Right renal pelvis (tissue), 4 donors: ENCODE measurements at places on chromosomes 2 and 18. TPM values are rescaled to one million over a fixed set of nuclear protein-coding genes. Genes with fewer than 3 reads are reported as not detected.

GRCh38 chr2:36486521-36487044 is 111.4 kb downstream of the FEZ2 start:
- DNase-seq: peak; percentile 37

DNA sequence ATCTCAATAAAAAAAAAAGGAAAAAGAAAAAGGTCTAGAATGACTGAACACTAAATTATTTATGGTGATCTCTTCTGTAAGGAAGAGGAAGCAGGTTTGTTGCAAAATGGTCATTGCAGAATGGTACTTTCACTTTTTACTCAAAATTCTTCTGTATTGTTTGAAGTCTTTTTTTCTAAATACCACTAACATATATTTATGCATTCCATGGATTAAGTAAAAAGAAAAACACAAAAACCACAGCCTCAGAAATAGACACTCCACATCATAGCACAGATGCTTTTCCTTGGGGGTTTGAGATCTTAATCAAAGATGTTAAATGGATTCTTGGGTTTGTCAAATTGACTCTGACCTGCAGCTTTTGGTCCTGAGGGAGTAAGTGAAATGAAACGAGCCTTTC is 47.4 kb downstream of the RHOB start:
- DNase-seq: no peak

- no peak for DNase-seq
These were observed 1655.8 kb downstream of the SUCLG1 start for GRCh38 chr2:82803307-82803706.

DNA sequence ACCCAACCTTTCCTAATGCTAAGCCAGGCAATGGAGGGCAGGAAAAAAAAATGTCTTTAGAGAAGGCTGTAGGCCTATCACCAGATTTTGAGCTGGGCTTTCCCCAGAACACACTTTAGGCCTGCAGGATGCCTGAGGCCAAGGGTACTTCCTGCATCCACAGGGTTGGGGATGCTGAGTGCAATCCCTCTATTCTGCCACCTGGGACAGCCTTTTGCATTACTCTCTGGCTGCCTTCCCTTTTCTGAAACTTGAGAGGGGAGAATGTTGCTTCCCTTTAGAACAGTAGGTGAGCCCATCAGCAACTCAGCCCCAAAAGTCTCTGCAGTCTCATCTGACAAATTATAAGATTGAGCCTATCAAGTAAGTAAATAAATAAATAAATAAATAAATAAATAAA is 195.2 kb downstream of the SLC8A1 start:
- DNase-seq: no peak

GRCh38 chr2:31271851-31272267 is 37.9 kb downstream of the EHD3 start:
- no peak for DNase-seq

DNA sequence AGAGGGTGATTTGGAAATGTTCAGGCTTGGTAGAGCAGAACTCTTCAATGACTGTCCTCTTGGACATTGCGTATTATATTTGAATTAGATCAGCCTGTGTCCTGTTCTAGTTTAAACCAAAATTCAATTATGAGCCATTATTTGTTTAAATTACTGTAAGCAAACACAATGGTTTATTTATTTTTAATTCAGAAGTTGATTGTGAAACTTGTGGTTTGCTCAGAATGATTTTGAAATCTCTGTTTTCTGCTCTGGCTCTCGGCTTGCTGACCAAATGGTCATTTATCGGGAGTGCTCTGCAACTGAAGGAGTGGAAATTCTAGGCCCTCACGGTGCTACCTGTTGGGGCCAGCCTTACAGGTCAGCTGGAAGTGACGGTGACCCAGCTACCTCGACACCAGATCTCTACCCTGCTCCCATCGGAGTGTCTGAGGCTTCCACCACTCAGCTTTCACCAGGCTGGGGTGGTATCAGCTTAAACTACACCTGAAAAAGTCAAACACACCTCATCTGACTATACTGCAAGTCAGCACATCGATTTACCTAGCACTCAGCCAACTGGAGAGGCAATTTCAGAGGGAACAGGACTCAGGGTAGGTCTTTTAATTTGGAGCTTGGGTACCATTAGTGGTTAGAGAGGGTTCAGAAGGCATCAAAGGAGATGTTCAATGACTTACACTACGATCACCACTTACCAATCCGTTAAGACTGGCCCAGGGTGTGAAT is 36.8 kb upstream of the GPD2 start:
- DNase-seq: peak; percentile 4

DNA sequence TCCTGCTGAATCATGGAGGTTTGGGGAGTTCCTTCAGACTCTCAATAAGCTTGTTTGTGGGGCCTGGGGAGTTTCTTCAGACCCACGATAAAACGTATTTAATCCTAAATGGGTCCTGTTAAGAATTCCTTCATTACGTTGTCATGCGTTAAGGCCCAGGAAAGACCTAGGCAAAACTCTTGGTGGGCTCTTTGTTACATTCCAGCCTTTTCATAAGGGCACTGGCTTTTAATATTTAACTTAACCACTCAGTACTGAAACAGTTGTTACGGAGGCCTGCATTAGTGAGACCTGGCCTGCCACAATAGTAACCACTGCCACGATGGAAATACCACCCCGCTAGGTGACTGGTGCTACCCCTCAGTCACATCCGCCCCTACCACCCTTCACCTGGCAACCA is 17.5 kb upstream of the BIN1 start:
- no peak for DNase-seq

GRCh38 chr2:75998451-75998850 is 287.7 kb upstream of the GCFC2 start:
- no peak for DNase-seq

DNA sequence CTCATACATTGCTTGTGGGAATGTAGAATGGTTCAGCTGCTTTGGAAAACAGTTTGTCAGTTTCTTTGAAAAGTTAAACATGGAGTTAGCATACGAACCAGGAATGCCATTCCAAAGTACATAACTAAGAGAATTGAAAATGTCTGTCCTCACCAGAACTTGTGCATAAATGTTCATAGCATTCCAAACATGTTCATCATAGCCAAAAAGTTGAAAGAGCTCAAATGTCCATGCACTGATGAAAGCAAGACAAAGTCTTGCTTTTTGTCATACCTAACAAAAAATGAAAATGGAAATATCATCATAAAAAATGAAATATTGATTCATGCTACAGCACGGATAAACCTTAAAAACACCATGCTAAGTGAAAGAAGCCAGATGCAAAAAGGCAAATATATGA is 408.8 kb upstream of the UBE2E3 start:
- no peak for DNase-seq

Gene ORC4
- polyA plus RNA-seq: 134 TPM

Gene PDCL3
- 37.5 TPM for polyA plus RNA-seq

Gene LYPD1
- 77.7 TPM for polyA plus RNA-seq
